ENCODE measurements at places on chromosomes 12 and 14. TPM values are rescaled to one million over a fixed set of nuclear protein-coding genes. Genes with fewer than 3 reads are reported as not detected.
A peak's percentile ranks its signal among the peaks of the same experiment; 100 is the strongest.

The SLC10A1 gene
- total RNA-seq: not detected

The SLC38A4 gene
- total RNA-seq: 10.9 TPM

The KLRC2 gene
- not detected for total RNA-seq

The CDH24 gene
- 7.5 TPM for total RNA-seq

The B3GNT4 gene
- 0.13 TPM for total RNA-seq

The CBLN3 gene
- total RNA-seq: 4.8 TPM

The DHRS2 gene
- total RNA-seq: 0.58 TPM

DNA sequence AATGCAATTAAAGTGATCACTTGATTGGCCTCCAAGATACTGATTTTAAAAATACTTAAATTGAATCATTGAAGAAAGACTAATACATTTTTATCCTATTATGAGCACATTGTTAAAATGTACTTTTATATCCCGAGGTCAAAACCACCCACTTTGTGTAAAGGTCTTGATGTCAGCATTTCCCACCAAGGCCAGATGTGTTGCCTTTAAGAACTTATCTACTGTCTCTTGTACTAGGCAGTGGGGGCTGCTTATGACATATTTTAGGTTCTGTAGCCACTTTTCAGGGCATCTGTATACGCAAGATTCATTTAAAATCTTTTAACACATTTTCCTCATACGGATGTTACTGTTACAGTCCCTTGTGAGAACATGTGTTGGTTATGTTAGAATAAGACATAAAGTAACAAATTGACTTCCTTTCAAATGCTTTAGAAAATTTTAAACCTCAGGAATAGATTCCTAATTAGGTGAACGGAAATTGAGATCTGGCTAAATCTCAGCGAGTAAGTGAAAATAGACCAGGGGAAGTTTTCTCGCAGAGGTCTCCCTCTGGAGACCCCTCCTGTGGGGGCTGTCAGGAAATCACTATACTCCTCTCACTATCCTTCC is 456.2 kb downstream of the ADAMTS20 start:
- H3K36me3 ChIP-seq: no peaks in the 10 kb centered on the region
- H3K27ac ChIP-seq: no peak overlapping the region
- no peak overlapping the region for H3K4me3 ChIP-seq
- H3K4me1 ChIP-seq: peaks cover 16% of the 10 kb centered on the region
- no peaks in the 10 kb centered on the region for H3K27me3 ChIP-seq

DNA sequence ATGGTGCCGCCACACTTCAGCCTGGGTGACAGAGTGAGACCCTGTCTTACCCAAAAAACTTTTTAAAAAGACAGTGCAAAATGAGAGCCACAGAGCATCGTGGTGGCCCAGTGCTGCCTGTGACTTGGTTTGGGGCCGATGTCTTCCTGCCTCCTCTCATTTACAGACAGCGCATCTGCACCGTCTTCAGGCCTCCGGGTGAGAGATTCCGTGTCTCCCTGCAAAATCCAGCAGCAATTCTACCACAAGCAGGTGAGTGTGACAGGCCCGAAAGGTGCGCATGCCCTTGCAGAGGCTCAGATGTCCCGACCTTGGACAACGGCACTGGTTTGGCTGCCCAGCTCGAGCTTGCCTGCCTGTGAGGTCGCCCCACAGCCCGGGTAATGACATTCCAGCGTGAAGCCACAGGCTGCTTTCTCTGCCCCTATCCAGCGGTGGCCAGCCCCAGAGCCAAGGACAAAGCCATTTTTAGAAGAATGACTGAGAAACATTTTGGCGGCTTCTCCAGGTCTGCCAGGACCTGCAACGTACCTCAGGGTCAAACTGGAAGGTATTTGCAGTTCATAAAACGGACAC is 70.3 kb upstream of the RFLNA start:
- peaks cover 35% of the 10 kb centered on the region for H3K27me3 ChIP-seq
- H3K36me3 ChIP-seq: peaks cover under 1% of the 10 kb centered on the region
- no peak overlapping the region for H3K27ac ChIP-seq
- DNase-seq: no peak

DNA sequence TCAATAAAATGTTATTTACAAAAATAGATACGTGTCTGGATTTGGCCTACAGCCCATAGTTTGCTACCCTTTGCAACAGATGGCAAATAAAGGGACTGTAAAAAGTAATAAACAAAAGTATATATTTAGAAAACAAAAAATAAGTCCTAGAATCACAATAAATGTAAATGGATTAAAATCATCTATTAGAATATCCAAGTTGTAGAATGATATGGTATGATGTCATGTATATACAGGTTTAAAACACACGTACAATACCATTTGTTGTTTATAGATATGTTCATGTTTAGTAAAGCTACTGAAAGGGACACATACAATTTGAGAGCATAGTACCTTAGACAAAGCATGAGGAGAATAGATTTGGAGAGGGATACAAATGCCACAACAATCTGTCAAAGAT is 219.5 kb downstream of the BCL11B start:
- peaks cover 6% of the 10 kb centered on the region for H3K27me3 ChIP-seq
- no peaks in the 10 kb centered on the region for H3K36me3 ChIP-seq
- H3K27ac ChIP-seq: no peak overlapping the region
- no peak overlapping the region for H3K4me3 ChIP-seq
- DNase-seq: no peak

- DNase-seq: no peak
- H3K27me3 ChIP-seq: peaks cover 3% of the 10 kb centered on the region
- no peak overlapping the region for H3K27ac ChIP-seq
- H3K36me3 ChIP-seq: no peaks in the 10 kb centered on the region
These were observed 48.2 kb upstream of the PNMA1 start for GRCh38 chr14:73762375-73762822.

DNA sequence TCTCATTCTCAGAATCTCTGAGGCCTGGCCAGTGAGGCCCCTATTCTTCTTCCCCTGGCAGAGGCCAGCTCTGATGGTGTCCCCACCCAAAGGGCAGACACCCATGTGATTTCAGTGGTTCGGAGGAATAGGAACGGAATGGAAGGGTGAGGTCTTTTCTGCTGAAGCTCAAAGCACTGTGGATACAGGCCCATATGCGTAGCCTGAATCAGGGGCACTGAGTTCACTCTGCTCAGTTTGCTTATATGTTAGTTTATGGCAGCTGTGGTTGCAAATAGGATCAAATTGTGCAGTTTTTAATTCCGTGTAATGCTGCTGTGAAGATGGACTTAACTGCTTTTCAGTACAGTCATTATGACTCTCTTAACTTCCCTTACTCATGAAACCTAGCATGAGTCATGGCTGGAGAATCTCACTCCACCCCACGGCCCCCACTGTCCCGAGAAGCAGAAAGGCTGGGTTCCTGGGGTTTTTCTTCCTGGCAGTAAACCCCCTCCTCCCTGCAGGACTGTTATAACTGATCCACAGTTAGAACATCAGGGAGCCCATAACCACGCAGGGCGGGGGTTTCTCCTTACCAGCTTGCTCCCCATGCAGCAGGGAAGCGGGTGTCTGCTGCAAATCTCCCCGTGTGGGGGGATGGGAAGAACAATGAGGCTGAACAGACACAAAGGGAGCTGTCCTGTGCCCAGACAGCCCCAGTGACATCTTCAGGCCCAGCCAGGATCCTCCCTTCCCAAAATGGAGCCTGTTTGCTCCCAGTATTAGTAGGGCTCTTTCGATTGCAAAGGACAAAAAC is 122.7 kb downstream of the SLC38A6 start:
- peaks cover 72% of the 10 kb centered on the region for H3K4me1 ChIP-seq
- H3K27me3 ChIP-seq: peaks cover 2% of the 10 kb centered on the region
- H3K27ac ChIP-seq: peak overlapping the region; percentile 100
- peak overlapping the region; percentile 82 for H3K4me3 ChIP-seq
- DNase-seq: peak; percentile 95

DNA sequence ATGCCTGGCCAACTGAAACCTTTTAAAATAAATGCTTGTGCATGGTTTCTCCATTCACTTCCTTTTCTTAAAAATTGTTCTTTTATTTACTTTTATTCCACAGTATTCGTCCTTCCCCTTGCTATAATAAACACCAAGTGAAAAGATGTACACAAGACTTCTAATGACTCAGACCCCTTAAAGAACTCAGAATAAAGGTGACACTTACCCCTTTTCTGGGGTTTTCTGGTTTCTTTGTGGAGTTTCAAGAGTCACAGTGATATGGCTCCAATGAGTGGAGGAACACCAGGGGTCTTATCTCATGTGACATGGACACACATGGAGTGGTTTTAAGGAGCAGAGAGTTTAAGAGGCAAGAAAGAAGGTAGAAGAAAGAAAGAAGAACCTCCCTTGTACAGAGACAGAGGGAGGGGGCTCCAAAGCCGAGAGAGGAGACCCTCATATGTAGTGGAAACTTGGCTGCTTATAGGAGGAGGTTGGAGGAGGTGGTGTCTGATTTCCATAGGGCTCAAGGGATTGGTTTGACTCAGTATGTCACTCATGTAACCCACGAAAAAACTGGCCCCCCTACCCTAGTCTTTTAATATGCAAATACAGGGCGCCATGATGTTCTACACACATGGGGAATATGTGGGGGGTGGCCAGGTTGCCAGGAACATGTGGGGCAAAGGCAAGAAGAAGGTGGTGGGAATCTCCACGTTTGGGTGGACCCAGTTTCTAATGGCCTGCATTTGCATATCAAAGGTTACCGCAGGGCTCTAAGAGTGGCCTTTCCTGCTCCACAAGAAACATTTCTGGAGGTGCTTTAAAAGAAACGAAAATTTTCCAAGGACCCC is 22.1 kb upstream of the CD69 start:
- no peak for DNase-seq
- no peak overlapping the region for H3K27ac ChIP-seq
- H3K4me3 ChIP-seq: no peak overlapping the region
- H3K36me3 ChIP-seq: no peaks in the 10 kb centered on the region
- H3K27me3 ChIP-seq: peaks cover 20% of the 10 kb centered on the region

GRCh38 chr14:101721951-101722661 is 39.4 kb upstream of the PPP2R5C start:
- peak; percentile 88 for DNase-seq
- peaks cover 9% of the 10 kb centered on the region for H3K4me1 ChIP-seq
- no peaks in the 10 kb centered on the region for H3K36me3 ChIP-seq
- peak overlapping the region; percentile 11 for H3K4me3 ChIP-seq

DNA sequence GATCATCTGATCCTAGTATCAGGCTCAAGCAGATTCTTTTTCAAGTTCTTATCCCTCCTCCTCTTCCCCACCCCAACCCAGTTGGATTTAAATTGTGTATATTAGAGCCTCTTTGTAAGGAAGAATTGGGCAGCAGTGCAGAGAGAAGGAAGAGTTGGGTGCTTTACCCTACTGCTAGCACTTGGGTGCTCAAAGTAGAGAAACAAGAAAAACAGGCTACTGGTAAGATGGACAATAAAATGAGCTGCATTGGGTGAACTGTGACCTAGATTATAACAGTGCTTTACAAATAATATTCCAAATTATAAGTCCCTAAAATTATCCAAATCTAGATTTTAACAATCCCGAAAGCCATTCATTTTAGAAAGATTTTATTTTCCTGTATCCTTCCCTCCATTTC is 363.4 kb upstream of the GARIN6 start:
- no peak overlapping the region for H3K27ac ChIP-seq
- H3K4me3 ChIP-seq: no peak overlapping the region
- DNase-seq: no peak
- H3K27me3 ChIP-seq: no peaks in the 10 kb centered on the region

DNA sequence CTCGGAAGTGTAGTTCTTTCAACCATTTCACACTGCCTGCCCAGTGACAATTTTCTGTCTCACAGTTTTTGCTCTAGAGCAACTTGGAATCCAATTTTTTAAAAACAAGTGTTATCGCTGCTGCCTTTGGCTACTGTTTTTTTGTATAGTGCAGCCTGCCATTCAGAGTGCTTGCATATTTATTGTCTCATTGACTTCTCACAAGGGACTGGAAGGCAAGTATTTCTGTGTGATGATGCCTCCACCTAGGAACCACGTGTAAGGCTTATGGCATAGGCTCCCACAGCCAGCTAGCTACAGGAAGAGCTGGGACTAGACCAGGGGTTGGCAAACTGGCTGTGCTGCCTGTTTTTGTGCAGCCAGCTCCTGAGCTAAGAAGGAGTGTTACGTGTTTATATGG is 903 bp downstream of the PARPBP start:
- H3K4me3 ChIP-seq: peak overlapping the region; percentile 93
- H3K4me1 ChIP-seq: peaks cover 34% of the 10 kb centered on the region
- no peaks in the 10 kb centered on the region for H3K36me3 ChIP-seq

DNA sequence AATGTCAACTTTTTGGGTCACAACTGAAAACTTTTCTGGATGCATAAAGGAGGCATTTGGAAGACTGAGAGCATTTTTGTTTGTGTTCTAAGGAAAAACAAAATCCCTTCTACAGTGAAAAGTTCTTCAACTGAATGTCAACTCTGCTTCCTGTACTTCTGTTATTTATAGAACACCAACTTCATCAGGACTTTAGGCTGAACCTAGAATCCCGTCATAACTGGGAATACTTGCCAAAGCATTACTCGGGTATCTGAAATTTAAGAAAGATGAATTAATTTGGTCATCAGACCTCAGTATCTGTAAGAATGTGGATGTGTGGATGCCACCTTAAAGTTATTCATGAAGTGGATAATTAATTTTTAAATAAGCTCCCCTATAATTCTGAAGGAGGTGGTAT is 73.2 kb downstream of the FERMT2 start:
- peaks cover 2% of the 10 kb centered on the region for H3K27me3 ChIP-seq
- no peak for DNase-seq
- H3K36me3 ChIP-seq: peaks cover 63% of the 10 kb centered on the region

GRCh38 chr12:42094277-42094676 is 50.4 kb downstream of the GXYLT1 start:
- H3K4me1 ChIP-seq: peaks cover 60% of the 10 kb centered on the region
- no peaks in the 10 kb centered on the region for H3K27me3 ChIP-seq
- H3K4me3 ChIP-seq: peak overlapping the region; percentile 55
- DNase-seq: peak; percentile 39
- peak overlapping the region; percentile 82 for H3K27ac ChIP-seq

- H3K36me3 ChIP-seq: no peaks in the 10 kb centered on the region
- peaks cover 27% of the 10 kb centered on the region for H3K27me3 ChIP-seq
- H3K4me1 ChIP-seq: peaks cover 6% of the 10 kb centered on the region
- H3K4me3 ChIP-seq: no peak overlapping the region
- no peak for DNase-seq
- H3K27ac ChIP-seq: no peak overlapping the region
These were observed 811 bp downstream of the TMCC3 start for GRCh38 chr12:94649349-94650142.

GRCh38 chr12:89756585-89757398 is 48.2 kb upstream of the ATP2B1 start:
- DNase-seq: peak; percentile 99
- peaks cover 37% of the 10 kb centered on the region for H3K4me1 ChIP-seq
- peak overlapping the region; percentile 60 for H3K4me3 ChIP-seq
- H3K36me3 ChIP-seq: no peaks in the 10 kb centered on the region
- no peaks in the 10 kb centered on the region for H3K27me3 ChIP-seq

GRCh38 chr12:115166698-115167315 is 482.8 kb upstream of the TBX3 start:
- peaks cover 3% of the 10 kb centered on the region for H3K27me3 ChIP-seq
- H3K36me3 ChIP-seq: peaks cover 4% of the 10 kb centered on the region
- DNase-seq: no peak
- H3K27ac ChIP-seq: no peak overlapping the region
- no peak overlapping the region for H3K4me3 ChIP-seq

DNA sequence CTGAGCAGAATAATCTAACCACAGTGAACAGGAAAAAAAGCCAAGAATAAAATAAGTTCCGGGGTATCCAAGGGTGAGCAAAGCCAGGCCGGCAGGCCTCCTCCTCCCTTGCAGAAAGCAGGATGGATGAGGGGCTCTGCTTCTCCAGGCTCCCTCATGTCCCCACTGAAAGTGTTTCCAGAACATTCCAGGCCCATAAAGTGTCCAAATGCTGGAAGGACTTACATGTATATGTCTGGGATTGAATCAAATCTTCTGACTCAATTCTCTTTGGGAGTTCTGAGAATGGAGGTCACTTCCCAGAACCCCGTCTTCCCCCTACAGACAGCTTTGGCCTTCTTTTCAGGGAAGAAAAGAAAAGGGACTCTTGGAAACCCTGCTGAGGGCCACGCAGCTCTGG is 25.0 kb upstream of the BDKRB1 start:
- no peak overlapping the region for H3K4me3 ChIP-seq
- no peaks in the 10 kb centered on the region for H3K27me3 ChIP-seq
- peaks cover 8% of the 10 kb centered on the region for H3K4me1 ChIP-seq
- DNase-seq: no peak
- H3K27ac ChIP-seq: no peak overlapping the region
